ENCODE measurements at places on chromosomes 6 and 20.

DNA sequence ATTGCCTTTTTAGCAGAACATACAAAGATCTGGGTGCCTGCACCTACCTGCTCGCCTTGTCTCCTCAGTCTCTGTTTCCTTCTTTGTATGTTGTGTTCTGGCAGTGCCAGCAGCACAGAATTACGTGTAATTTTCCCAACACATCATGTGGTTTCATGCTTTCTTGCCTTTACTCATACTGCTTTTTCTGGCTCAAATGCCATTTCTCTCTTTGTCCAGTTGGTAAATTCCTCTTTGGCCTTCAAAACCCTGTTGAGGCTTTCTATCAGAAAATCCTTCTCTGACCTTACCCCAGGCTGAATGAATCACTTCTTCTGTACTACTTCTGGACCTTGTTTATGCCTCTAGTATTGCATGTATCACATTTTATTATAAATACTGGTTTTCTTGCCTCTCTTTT lies 31.8 kb downstream of the L3MBTL3 start:
- no peak for DNase-seq
- no peak overlapping the region for H3K4me3 ChIP-seq
- H3K27me3 ChIP-seq = no peaks in the 10 kb centered on the region
- H3K4me1 ChIP-seq = no peaks in the 10 kb centered on the region

DNA sequence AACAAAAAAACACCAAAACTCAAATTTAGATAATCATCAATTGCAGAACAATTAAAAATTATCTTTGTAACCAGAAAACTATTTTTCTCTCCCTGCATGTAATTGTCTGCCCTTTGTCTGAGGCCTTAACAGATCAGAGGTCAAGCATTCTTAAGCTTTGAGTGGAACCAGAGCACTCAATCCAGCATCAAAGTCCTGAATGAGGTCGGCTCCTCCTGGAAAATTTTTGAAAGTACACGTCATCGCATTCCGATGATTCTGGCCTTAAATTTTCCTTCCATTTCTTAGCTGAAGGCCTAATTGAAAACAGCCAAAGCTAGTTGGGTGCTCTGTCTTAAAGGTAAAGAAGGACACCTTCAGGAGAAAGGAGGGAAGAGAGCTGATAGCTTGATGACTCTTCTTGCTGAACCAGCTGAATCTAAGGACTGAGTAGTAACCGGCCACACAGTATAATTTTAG lies 510.2 kb upstream of the SULF2 start:
- H3K27ac ChIP-seq = peak overlapping the region; percentile 52
- no peaks in the 10 kb centered on the region for H3K36me3 ChIP-seq
- H3K27me3 ChIP-seq = no peaks in the 10 kb centered on the region

DNA sequence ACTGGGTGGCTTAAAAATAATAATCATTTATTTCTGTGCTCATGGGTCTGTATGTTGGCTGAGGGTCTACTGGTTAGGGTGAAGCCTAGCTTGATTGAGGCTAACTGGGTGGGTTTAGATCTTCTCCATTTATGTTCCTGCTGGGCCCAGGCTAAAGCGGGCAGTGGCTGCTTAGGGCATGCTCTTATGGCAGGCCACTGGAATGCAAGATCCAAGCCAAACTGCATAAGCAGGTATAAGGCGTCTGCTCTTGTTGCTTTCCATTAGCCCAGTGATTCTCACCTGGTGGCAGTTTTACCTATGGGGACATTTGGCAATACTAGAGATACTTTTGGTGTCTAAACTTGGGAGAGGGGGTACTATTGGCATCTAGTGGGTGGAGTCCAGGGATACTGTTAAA lies 44.5 kb downstream of the QKI start:
- no peaks in the 10 kb centered on the region for H3K27me3 ChIP-seq
- H3K27ac ChIP-seq = no peak overlapping the region
- no peak overlapping the region for H3K4me3 ChIP-seq
- H3K4me1 ChIP-seq = peaks cover 10% of the 10 kb centered on the region

- no peaks in the 10 kb centered on the region for H3K4me1 ChIP-seq
- H3K27ac ChIP-seq = no peak overlapping the region
- no peaks in the 10 kb centered on the region for H3K27me3 ChIP-seq
- DNase-seq = no peak
These were observed 56.4 kb upstream of the SLC22A1 start for GRCh38 chr6:160065200-160065599.

DNA sequence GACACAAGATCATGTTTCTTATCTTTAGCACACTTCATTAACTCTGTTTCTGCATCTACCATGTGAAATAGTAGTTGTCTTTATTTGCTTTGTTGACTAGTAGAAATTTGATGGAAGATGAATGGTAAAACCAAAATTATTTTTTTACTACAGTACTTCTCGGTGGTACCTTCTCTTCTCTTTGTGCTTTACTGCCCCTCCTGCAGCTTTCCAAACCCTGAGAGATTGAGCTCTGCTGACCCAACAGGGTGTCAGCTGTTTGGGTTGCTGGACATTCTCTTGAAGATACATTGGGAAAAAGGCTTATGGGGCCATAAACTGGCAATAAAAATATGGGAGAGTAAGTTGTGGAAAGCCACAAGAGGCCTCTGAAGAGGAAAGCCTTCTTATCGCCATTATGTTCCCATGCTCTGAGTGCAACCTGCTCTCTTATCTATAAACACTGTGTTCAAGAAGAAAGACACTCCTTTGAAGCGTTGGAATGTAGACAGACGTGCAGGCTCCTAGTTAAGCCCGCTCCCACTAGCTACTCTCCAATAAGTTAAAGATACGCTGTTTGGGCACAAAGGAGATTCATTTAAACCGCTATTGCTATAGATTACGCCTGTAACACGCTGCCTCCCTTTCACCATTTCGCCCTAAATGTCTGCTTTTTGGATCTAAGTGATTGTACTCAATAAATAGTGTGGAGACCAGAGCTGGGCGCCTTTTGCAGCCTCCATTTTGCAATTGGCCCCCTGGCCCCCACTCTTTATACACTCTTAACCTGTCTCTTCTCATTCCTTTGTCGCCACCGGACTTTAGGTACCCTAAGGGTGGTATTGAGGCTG lies 60.1 kb upstream of the PRSS16 start:
- peak overlapping the region; percentile 93 for H3K27ac ChIP-seq
- H3K36me3 ChIP-seq = no peaks in the 10 kb centered on the region
- peaks cover 6% of the 10 kb centered on the region for H3K4me1 ChIP-seq
- H3K4me3 ChIP-seq = peak overlapping the region; percentile 84

GRCh38 chr20:10761786-10762185 lies 88.0 kb upstream of the JAG1 start:
- DNase-seq = no peak
- H3K27ac ChIP-seq = no peak overlapping the region
- no peaks in the 10 kb centered on the region for H3K27me3 ChIP-seq
- H3K4me3 ChIP-seq = no peak overlapping the region

GRCh38 chr6:85275338-85275985 lies 174.4 kb upstream of the NT5E start:
- peak; percentile 29 for DNase-seq
- H3K4me3 ChIP-seq = no peak overlapping the region
- H3K4me1 ChIP-seq = peaks cover 2% of the 10 kb centered on the region
- H3K27ac ChIP-seq = no peak overlapping the region
- H3K36me3 ChIP-seq = no peaks in the 10 kb centered on the region

DNA sequence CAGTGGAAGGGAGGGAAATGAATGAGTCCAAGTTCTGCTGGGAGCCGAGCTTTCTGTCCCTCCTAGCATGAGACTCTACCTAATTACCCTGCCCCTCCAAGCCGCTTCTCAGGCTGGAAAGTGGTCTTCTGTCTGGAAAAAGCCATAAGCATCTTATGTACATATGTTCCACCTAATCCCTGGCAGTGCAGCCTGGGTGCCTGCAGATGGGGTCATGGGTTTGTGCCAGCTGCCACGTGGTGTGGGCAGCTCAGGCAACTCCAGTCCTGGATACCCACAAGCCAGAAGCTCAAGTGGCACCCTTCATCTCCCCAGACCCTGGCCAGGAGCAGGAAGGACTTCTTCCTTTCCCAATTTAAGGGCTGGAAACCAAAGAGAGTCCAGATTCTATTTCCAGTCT lies 253.1 kb downstream of the LY86 start:
- peaks cover 5% of the 10 kb centered on the region for H3K4me1 ChIP-seq
- H3K27ac ChIP-seq = no peak overlapping the region
- no peaks in the 10 kb centered on the region for H3K27me3 ChIP-seq
- DNase-seq = no peak
- no peaks in the 10 kb centered on the region for H3K36me3 ChIP-seq

DNA sequence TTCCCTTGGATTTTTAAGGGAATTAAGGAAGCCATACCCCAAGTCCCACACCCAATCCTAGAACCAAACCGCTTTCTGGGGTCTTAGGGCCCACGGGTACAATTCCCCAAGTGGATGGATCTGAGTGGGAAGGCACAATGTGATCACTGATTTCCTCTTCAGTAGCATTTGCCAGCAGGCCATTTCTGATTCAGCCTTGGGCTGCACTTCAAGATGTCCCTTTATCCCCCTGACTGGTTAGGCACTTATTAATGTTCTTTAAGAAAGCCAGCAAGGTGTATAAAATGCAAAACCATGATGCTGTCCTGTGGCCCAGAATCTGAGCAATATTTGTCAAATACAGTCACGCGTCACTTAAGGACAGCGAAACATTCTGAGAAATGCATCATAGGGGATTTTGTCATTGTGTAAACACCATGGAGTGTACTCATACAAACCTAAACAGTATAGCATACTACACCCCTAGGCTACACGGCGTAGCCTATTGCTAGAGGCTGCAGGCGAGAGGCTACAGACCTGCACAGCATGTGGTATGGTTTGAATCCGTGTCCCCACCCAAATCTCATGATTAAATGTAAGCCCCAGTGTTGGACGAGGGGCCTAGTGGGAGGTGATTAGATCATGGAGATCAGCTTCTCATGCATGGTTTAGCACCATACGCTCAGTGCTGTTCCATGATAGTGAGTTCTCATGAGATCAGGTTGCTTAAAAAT lies 234.2 kb downstream of the NRN1 start:
- peaks cover 30% of the 10 kb centered on the region for H3K4me1 ChIP-seq
- H3K27ac ChIP-seq = no peak overlapping the region
- H3K36me3 ChIP-seq = no peaks in the 10 kb centered on the region

GRCh38 chr20:3818155-3819151 lies 1.9 kb upstream of the AP5S1 start:
- H3K4me1 ChIP-seq = peaks cover 33% of the 10 kb centered on the region
- H3K4me3 ChIP-seq = no peak overlapping the region
- DNase-seq = peak; percentile 87
- peaks cover 12% of the 10 kb centered on the region for H3K36me3 ChIP-seq
- no peaks in the 10 kb centered on the region for H3K27me3 ChIP-seq
- H3K27ac ChIP-seq = peak overlapping the region; percentile 82

DNA sequence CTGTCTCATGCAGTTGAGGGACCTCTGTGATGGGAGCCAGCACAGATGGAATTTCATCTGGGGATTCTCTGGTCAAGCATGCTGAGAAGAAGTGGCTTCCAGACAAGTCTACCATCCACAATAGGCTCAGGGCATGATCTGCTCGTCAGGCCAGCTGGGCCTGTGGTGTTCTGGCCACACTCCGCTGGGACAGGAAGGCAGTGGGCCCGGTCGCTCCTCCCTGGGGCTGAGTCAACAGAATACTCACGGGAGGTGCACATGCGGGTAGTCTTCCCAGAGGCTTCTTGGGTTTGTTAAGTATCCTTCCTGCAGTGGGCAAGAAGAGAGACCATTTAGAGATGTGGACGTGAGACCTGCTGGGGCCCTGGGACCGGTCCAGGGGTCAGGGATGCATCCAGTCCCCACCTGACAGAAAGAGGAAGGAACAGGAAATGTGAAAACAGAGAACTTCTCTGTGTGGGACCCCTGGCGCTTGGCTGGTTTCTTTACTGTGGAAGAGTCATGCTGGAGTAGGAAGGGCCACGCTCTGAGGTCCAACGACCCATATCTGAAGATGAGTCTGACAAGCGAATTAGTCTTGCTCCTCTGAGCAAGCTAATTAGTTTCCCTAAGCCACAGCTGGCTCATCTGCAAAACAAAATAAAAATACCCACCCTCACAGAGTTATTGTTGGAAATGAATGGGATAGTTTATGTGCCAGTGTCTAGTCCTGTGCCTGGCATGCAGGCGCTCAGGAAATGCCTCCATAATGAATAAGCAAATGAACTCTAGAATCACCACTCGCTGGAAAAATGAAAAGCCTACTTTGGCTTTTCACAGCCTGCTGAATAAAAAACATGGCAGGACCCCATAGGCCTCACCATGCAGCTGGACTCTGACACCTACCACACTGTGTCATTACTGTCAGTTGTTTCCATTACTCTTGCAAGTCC lies 67.3 kb downstream of the TRAM2 start:
- peaks cover 35% of the 10 kb centered on the region for H3K4me1 ChIP-seq
- no peak for DNase-seq
- H3K27ac ChIP-seq = no peak overlapping the region
- peaks cover 81% of the 10 kb centered on the region for H3K36me3 ChIP-seq
- H3K4me3 ChIP-seq = no peak overlapping the region

- H3K4me1 ChIP-seq = no peaks in the 10 kb centered on the region
- no peaks in the 10 kb centered on the region for H3K27me3 ChIP-seq
- H3K27ac ChIP-seq = no peak overlapping the region
- no peak overlapping the region for H3K4me3 ChIP-seq
- H3K36me3 ChIP-seq = no peaks in the 10 kb centered on the region
These were observed 108.2 kb downstream of the PLG start for GRCh38 chr6:160810238-160810637.

GRCh38 chr20:55155360-55155759 lies 680.0 kb downstream of the DOK5 start:
- H3K27ac ChIP-seq = no peak overlapping the region
- no peak overlapping the region for H3K4me3 ChIP-seq
- H3K36me3 ChIP-seq = no peaks in the 10 kb centered on the region
- no peaks in the 10 kb centered on the region for H3K27me3 ChIP-seq

- H3K27me3 ChIP-seq = peaks cover 2% of the 10 kb centered on the region
- H3K4me3 ChIP-seq = no peak overlapping the region
- H3K36me3 ChIP-seq = no peaks in the 10 kb centered on the region
- H3K4me1 ChIP-seq = peaks cover 24% of the 10 kb centered on the region
These were observed 9.7 kb downstream of the TGM3 start for GRCh38 chr20:2305479-2305878.

DNA sequence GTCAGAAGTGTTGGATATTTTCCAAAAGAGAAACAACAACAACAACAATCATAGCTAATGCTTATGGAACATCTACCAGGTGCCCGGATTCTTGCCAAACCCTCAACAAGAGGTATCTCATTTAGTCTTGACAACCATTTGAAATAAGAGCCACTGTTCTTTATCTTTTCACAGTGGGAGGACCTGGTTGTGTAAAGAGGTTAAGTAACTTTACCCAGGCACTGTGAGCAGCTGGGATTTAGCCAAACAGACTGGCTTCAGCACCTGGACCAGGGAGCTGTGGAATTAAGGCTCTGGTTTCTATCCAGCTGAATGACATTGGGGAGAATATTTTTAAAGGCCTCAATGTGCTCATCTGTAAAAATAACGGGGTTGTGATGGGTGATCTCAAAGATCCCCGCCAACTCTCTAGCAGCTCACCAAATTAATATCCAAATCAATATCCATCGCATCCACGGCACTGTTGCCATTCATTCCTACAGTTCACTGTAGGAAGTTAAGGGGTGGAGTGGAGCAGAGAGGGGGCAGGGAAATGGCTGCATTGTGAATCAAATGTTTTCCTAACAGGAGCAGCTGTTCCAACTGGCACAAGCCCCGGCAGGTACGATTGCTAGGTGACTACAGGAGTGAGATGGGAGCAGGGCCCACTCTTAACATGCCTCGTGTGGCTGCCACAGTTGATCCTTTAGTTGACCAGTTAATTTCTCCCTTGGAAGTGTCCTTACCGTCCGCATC lies 61.8 kb downstream of the GCNT2 start:
- H3K36me3 ChIP-seq = no peaks in the 10 kb centered on the region
- peaks cover 3% of the 10 kb centered on the region for H3K4me1 ChIP-seq
- H3K4me3 ChIP-seq = no peak overlapping the region
- peak overlapping the region; percentile 21 for H3K27ac ChIP-seq
- no peaks in the 10 kb centered on the region for H3K27me3 ChIP-seq
